Bronchial smooth muscle cell (primary cell): ENCODE measurements at places on chromosomes 16 and 17. TPM values are rescaled to one million over a fixed set of nuclear protein-coding genes. Genes with fewer than 3 reads are reported as not detected.

Gene HAS3
- total RNA-seq, result 0.32 and 0.69 TPM in 2 replicates

Gene TBC1D16
- total RNA-seq, result 41.0 and 51.4 TPM in 2 replicates

Gene CD300E
- total RNA-seq, result not detected in 2 replicates

Gene KRT24
- not detected in 2 replicates for total RNA-seq

Gene CD300LB
- not detected in 2 replicates for total RNA-seq

Gene RCVRN
- not detected in 2 replicates for total RNA-seq

Gene LITAFD
- not detected in 2 replicates for total RNA-seq

Gene CLEC3A
- not detected in 2 replicates for total RNA-seq

Gene PABPN1L
- total RNA-seq, result not detected in 2 replicates

Gene MILR1
- 3.0 and 7.9 TPM in 2 replicates for total RNA-seq

Gene SPNS2
- 0.09 and 0.16 TPM in 2 replicates for total RNA-seq

Gene YBX2
- 0.09 TPM in 1 of 2 replicates, not detected in the other for total RNA-seq

Gene LPO
- not detected in 2 replicates for total RNA-seq

Gene ENPP7
- not detected in 2 replicates for total RNA-seq

Gene SLC6A4
- total RNA-seq, result under 0.01 and 0.16 TPM in 2 replicates

Gene AOC3
- total RNA-seq, result 0.16 and 1.9 TPM in 2 replicates

Gene OTOP2
- total RNA-seq, result not detected in 2 replicates

Gene ITGA2B
- 0.16 and 0.60 TPM in 2 replicates for total RNA-seq

Gene ANKRD40CL
- total RNA-seq, result not detected in 2 replicates

Gene SYT17
- total RNA-seq, result 0.09 and 0.47 TPM in 2 replicates

Gene KRT40
- not detected in 2 replicates for total RNA-seq

Gene PHOSPHO1
- total RNA-seq, result not detected in 2 replicates
